ENCODE measurements at places on chromosomes 7 and 10. TPM values are rescaled to one million over a fixed set of nuclear protein-coding genes. Genes with fewer than 3 reads are reported as not detected.

The COL28A1 gene
- not detected for total RNA-seq

The VPS37D gene
- total RNA-seq = 5.8 TPM

The WNT8B gene
- total RNA-seq = not detected

The SPDYE5 gene
- total RNA-seq = not detected

The LRRC18 gene
- total RNA-seq = not detected

The CDH23 gene
- not detected for total RNA-seq

The SLC26A3 gene
- not detected for total RNA-seq

The CACNB2 gene
- total RNA-seq = 12.4 TPM

The ACHE gene
- 1.7 TPM for total RNA-seq

Data from epithelial cell of alveolus of lung (primary cell).